Stimulated activated CD4-positive, alpha-beta T cell treated with anti-CD3 and anti-CD28 coated beads, Interleukin-2, amount 100 ng/mL, for 24 hours (primary cell): ENCODE measurements at places on chromosomes 1 and 21.

- DNase-seq: no peak
Measured at GRCh38 chr1:243434594-243434993, 178.8 kb downstream of the SDCCAG8 start.

DNA sequence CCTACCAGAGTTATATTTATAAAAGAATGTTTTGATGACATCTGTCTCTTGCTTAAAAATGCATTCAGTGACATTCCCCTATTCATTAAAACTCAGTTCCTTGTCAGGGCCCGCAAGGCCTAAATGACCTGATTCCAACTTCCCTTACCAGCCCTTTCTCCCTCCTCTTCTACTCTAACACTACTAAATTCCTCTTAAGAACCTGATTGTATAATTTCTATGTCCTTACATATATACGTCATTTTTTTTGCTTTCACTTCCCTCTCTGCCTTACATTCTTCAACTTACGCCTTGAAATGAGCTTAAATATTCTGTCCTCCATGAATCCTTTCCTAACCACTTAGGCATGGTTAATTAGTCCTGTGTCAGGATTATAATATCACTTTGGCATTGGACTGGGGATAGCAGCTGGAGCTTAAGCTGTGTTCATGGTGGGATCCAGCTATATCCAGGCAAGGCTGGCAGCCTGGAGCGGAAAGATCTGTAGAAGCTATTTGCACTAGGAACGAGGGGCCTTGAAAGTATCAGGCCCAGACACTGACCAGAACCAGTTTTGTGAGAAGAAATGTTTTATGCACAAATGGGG is 360.2 kb upstream of the PTBP2 start:
- DNase-seq: no peak

GRCh38 chr1:29465755-29466154 is 229.4 kb downstream of the PTPRU start:
- no peak for DNase-seq

GRCh38 chr1:55986003-55986402 is 593.4 kb downstream of the PLPP3 start:
- no peak for DNase-seq

DNA sequence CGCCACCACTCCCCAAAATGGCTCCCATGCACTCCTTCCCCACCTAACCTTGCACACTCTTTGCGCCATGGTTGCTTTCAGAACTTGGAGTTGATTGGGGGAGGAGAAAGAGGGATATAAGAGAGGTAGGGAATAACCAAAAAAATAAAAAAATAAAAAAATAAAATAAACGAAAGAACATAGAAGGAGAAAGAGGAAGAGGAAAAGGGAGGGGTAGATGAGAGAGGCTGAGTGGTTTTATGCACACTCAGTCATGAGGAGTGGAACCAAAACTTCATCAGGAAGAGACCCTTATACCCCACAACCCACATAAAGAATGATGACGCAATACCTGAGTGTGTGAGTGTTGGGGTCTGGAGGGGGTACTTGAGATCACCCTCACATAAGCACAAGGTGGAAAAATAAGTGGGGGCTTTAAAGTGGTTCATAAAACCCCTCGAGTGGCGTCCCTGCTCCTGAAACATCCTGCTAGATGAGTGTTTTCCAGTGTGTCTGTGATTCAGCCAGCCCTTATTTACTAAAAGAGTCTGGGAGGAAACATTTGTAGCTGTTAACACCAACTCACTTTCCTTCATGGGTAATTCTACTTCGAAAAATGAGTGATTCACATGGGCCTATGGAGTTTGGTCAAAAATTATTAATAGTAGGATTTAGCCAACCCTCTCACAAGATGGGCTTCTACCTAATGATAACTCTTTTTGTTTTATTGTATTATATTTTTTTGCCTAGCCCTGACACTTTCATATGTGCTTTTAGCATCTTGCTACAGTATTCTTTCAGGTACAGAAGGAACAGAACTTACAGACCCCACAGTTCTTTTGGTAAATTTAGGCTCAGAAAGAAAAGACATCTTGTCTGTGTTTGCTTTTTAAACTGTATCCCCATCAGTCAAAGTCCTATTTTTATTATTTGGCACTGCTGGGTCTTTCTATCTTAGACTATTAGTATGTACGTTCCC is 5.2 kb downstream of the SLAMF1 start:
- DNase-seq: peak; percentile 37

- no peak for DNase-seq
Measured at GRCh38 chr1:7943251-7943650, 2.6 kb upstream of the TNFRSF9 start.

DNA sequence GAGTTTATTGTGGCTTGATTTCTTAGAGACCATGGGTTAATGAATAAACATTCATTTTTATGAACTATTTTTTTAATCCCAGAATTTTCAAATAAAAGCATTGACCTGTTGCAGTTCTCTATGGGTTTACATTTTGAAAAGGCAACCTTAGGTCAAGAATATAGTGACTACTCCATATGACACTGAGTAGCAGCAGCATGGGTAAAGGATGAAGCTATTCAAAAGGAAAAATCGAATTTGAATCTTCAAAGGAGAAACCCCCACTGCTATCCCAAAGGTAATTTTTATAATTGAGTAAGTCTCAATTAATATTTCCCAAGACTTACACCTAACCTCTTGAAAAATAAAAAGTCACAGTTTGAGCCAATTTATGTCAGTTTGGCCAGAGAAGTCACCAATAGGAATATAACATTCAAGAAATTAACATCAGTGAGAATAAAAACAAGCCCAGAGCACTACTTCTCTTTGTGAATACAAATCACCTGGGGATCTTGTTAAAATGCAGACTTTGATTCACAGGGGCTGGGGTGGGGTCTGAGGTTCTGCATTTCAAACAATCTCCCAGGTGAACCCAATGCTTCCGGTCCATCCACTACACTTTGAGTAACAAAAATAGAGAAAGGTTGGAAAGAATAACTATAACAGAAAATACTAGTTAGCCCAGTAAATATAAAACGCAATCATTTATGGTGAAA is 39.8 kb downstream of the USP1 start:
- no peak for DNase-seq
